ENCODE measurements at places on chromosomes 7 and 10. TPM values are rescaled to one million over a fixed set of nuclear protein-coding genes. Genes with fewer than 3 reads are reported as not detected.

DNA sequence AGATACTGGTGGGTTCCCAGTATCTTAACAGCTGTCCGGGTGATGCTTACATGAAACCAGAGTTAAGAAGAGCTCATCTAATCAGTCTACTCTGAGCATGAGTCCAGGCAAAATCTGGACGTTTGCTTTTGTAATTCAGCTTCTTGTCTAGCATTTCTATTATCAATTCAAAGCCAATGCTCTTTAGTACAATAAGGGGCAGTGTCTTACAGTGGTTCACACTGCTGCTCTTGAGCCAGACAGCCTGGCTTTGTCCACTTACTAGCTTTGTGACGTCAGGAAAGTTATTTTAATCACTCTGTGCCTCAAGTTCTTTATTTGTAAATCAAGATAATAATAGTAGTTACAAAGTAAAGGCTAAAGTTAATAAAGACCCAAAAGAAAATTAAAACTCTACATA lies 227.3 kb upstream of the TCF7L2 start:
- no peak for DNase-seq

Gene SMURF1
- polyA plus RNA-seq, result 11.6 TPM

GRCh38 chr7:47689558-47689957 lies 107.6 kb upstream of the TNS3 start:
- DNase-seq, result no peak

DNA sequence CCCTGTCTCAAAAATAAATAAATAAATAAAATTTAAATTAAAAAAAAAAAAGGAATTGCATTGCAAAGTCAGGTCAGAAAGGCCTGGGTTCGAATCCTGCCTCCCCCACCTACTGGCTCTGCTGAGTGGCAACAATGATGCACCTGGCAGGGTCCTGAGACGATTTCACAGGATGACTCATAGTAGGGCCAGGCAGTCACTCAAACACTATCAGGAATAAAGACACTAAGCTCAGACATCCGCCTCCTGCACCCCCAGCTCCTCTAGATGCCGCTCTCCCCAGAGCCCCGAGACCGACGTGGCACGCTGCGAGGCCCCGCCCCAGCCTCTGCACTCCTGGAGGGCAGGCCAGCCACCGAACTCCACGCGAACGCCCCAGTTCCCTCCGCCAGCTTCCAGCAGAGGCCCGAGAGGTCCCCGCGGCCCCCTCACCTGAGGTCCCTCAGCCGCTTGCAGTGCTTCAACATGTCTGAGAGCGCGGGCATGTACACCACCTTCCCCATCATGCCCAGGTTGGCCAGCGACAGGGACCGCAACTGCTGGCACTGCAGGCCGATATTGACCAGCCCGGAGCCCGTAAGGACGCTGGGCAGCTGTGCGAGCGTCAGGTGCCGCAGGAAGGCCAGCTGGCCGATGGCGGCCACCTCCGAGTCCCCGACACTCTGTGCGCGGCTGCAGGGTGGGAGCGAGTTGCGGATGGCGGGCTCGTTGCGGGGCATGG lies 76.6 kb upstream of the TNRC18 start:
- no peak for DNase-seq

Gene TMEM236
- 0.44 TPM for polyA plus RNA-seq

Gene HMX3
- polyA plus RNA-seq, result not detected

DNA sequence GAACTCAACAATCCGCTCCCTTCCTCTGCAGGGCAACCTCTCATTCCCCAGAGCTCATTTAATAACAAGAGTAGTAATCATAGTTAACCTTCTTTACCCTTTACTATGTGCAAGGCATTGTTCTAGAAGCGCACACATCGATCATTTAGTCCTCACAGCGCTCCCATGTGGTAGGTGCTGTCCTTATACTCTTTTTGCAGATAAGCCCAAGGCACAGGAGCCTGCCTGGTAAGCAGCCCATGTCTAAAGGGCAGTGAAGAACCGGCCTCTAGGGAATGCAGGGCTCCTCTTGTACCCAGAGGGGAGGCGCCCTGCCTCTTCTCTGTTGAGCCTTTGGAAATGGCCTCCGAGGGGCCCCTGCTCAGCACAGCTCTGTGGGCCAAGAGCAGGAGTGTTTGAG lies 14.3 kb downstream of the CHST3 start:
- no peak for DNase-seq

DNA sequence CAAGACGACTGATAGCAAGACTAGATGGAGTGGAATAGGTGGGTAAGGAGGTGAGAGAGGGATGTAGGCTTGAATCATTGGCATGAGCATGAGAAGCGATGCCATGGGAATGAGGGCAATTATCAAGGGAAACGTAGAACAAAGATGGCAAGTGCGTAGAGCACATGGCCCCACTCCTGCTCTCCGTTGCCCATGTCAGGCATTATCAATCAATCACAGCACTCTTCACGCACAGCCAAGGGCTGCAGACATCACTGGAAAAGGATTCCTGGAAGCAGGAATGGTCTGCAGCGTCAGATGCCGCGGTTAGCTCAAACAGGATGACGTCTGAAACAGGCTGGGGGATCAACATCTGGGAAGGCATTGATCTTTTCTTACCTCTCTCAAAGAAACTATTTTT lies 25.6 kb upstream of the GALNTL5 start:
- DNase-seq, result no peak

Gene GRK5
- polyA plus RNA-seq, result 27.0 TPM

Gene MOGAT3
- not detected for polyA plus RNA-seq

GRCh38 chr7:100156331-100157068 lies 2.0 kb downstream of the TRAPPC14 start:
- DNase-seq, result no peak

DNA sequence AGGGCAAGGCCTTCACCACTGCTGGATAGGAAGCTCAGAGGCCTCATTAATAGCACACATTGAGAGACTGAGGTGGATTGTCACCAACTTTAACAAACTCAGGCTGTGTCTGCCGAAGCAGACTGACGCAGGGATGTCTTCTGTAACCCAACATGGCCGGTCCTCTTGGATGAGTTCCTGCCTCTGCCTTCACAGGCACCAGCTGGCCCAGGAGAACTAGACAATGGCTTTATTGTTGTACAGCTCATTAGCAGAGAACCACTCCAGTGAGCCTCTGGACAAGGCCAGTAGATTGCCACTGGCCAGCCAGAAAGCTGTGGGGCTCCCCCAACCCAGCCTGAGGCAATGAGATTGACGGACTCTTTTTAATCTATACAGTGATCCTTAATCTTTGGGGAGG lies 9.4 kb downstream of the NODAL start:
- DNase-seq, result no peak

GRCh38 chr7:25134358-25135010 lies 9.4 kb upstream of the CYCS start:
- no peak for DNase-seq

DNA sequence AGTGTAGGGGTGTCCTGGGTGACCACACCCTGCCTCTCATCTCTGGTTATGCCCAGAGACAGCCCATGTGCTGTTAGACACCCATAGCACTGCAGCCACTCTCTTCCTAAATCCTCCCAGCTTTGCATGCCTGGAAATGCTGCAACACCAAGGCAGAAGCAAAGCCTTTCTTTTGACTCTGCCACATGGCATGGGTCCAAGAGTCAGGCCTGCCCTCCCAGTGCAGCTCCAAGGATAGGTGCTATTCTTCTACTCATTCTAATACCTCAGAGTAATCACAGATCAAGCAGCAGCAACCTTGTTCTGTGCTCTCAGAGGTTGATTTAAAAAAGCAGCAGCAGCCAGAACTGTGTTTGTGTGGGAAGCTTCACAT lies 23.4 kb downstream of the FRMPD2 start:
- DNase-seq, result no peak

- no peak for DNase-seq
These were observed 82.7 kb downstream of the CUX1 start for GRCh38 chr7:101900103-101900502.

Data from urinary bladder (tissue), 4 donors.